ENCODE measurements at places on chromosomes 5 and 9. TPM values are rescaled to one million over a fixed set of nuclear protein-coding genes. Genes with fewer than 3 reads are reported as not detected.

GRCh38 chr9:131723632-131724031 is 16.2 kb downstream of the RAPGEF1 start:
- DNase-seq, result no peak

DNA sequence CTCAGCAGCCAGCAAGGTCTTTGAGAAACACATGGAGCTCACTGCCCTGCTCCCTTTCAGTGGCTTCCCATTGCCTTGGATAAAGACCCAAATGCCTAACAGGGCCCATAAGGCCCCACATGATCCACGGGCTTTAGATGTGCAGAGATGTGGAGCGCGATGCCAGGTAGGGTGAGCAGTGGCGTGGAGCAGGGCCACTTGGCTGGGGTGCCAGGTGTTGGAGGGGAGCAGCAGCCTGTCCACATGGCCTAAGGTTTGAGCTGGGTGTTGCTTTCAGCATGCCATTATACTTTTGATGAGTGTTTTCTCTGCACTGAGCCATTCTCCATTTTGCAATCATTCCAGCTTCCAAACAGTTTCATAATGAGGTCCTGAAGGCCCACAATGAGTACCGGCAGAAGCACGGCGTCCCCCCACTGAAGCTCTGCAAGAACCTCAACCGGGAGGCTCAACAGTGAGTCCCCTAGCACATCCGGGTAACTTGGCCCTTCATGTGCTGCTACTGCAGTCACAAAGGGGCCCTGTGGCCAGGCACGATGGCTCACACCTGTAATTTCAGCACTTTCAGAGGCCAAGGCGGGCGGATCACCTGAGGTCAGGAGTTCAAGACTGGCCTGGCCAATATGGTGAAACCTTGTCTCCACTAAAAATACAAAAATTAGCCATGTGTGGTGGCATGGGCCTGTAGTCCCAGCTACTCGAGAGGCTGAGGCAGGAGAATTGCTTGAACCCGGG is 11.1 kb downstream of the GLIPR2 start:
- DNase-seq, result no peak

GRCh38 chr5:77087484-77088261 is 588 bp upstream of the ZBED3 start:
- DNase-seq, result peak; percentile 12

DNA sequence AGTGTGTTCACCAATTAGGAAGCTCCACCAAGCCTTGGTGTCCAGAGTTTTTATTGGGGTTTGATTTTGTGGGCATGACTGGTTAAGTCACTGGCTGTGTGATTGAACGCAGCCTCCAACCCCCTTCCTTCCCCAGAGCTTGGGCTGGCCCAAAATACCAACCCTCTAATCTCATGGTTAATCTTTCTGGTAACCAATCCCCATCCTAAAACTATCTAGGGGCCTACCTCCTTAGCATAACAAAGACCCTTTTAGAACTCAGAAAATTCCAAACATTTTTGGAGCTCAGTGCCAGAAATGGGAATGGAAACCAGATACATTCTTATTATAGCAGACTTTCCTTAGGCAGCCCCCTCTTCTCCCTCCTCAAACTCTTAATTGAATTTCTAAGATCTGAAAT is 35.9 kb upstream of the HRH2 start:
- no peak for DNase-seq

DNA sequence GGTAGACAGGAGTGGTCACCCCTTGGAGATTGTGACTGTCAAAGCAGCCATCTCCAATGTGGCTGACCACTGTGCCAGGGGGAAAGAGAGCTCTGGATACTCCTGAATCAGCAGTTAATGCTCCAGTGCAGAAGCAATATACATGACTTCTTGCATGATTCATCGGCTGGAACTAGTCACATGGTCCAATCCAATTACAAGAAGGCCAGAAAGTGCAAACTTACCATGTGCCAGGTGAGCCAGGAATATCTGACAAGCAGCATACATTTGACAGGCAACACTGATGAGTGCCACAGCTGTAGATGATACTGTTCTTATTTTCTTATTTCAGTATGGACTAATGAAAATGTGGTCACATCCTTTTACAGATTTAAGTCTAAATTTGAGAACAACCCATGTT is 440.0 kb upstream of the MPDZ start:
- no peak for DNase-seq

- no peak for DNase-seq
Measured at GRCh38 chr5:101435768-101436167, 532.7 kb upstream of the ST8SIA4 start.

The F2RL2 gene
- total RNA-seq, result not detected

The C9 gene
- not detected for total RNA-seq

- DNase-seq, result no peak
Measured at GRCh38 chr5:96121364-96121763, 159.7 kb upstream of the ELL2 start.

GRCh38 chr5:18965893-18966292 is 1022.1 kb downstream of the CDH18 start:
- no peak for DNase-seq

The SH3RF2 gene
- 0.43 TPM for total RNA-seq

The PPIC gene
- total RNA-seq, result not detected

DNA sequence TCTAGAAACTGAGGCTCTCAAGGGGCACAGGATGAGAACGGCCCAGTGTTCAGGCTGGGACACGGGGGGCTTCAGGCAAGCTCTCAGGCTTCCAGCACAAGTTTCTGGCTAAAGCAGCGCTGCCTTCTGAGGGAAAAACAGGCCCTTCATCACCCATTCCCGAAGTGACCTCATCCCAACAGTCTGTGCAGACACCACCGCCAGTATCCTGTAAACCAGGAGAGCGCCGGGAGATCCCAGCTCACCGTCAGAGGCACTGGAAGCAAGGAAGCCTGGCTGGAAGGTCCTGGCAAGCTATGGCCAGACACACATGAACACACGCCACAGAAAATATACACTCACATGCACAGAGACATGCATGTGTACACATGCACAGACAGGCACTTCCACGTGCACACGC is 8.8 kb downstream of the SLC12A7 start:
- no peak for DNase-seq

DNA sequence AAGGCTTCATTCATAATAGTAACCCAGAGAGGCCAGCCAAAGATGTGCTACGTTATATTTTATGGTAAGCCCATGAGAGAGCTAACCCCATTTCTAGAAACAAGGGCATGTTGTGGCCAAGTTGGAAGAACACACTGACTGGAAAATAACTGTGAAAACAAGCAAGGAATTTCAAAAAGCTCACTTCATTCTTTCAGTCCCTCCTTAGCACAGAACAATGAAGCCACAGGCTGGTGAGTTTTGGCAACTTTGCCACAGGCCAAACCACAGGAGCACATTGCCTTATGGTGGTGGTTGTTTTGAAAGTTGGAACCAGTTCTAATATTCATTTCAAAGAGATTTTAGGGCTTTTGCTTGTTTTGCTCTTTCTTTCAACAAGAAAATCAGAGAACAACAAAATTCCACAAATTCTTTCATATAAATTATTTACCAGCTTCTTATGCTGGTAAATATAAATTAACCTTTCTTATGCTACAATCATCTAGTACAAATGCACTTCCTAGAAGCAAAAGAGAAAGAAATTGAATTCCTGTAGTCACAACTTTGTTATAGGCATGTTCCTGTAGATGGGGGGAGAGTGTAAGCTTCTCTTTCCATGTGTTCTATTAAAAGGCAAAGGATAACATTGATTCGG is 225.4 kb upstream of the RFX3 start:
- peak; percentile 11 for DNase-seq

DNA sequence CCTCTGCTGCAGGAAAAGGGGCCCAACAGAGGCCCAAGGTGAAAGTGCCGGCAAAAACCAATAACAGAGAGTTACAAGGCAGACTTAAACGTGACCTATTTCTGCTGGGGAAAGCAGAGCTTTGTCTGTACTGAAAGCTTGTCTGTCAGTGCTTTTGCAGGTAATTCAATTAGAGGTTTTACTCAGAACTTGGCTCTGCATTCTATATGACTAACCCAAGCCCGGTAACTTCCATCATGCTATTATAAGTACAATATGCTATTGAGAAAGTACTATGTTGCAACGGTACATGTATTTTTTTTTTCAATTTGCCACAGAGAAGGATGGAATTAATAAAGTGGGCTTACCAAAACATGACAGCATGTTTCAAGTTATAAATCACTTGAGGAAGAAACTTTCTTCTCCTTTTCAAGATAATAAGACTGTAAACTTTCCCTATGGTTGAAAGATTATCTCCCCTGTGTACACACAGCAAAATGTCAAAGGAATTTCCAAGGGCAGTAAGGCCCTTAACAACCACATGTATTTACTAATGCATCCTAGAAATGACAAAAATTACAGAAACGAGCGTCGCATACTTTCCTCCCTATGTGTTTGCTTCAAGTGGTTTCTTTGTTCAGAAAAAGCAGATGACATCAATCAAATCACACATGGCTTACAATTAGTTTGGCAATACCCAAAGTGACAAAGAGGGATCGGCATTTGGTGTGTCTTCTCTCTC is 282.4 kb downstream of the EFNA5 start:
- peak; percentile 6 for DNase-seq

GRCh38 chr5:134989266-134989830 is 21.6 kb downstream of the CATSPER3 start:
- DNase-seq, result no peak

GRCh38 chr9:69746859-69747560 is 12.8 kb downstream of the PTAR1 start:
- DNase-seq, result no peak

DNA sequence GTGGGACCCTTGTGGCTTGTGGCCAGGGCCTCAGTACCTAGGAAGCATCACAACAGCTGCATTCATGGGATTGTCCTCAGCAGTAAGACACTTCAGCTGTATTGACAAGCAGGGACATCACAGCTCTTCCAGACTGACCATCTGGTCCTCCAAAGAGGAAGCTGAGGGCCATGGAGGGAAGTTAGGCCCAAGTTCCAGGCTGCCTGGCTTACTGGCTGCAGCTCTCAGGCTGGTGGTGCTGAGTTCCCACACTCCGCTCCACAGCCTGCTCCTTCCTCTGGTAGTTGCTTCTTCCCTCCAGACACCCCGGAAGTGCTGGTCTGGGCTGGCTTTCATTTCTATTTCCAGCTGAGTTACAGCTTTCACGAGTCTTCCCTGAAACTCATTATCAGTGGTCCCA is 5.7 kb upstream of the STING1 start:
- DNase-seq, result no peak

DNA sequence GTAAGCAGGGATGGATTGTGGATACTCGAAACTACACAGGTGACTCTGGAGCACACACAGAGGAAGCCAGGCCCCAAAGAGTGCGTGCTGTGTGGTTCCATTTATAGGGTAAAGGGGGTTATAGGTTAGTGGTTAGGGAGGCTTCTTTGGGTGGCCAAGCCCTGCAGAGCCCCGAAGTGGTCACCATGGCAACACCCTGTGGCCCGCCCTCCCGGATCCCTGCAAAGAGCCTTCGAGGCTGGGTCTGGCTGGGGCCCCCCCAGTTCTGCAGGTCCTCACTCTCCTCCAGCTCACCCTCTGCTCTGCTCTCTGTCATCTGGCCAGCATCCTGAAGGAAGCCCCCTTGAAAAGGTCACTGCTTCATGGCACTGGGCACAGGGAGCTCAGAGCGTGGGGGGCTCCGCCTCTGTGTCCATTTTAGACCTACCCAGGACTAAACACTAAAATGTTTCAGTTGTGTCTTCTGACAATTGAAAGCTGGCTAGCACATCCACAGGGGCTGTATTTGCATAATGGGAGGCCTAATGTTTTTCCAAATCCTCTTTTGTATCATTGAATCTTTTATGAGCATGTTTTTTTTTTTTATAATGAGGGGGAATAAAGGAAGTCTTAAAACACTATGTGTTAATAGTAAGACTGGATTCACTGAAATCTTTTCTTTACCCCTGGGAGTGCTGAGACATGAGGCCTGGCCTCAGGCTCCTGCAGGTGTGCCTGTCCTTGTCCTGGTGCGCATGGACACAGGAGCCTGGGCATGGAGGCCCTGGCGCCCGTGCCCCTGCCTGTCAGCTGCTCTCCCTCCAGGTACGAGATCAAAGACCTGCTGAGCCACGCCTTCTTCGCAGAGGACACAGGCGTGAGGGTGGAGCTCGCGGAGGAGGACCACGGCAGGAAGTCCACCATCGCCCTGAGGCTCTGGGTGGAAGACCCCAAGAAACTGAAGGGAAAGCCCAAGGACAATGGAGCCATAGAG is 55.3 kb downstream of the WNK2 start:
- DNase-seq, result no peak

GRCh38 chr5:1764606-1764960 is 35.1 kb downstream of the MRPL36 start:
- peak; percentile 1 for DNase-seq

The PCDHB4 gene
- not detected for total RNA-seq

The PHF24 gene
- 0.09 TPM for total RNA-seq

DNA sequence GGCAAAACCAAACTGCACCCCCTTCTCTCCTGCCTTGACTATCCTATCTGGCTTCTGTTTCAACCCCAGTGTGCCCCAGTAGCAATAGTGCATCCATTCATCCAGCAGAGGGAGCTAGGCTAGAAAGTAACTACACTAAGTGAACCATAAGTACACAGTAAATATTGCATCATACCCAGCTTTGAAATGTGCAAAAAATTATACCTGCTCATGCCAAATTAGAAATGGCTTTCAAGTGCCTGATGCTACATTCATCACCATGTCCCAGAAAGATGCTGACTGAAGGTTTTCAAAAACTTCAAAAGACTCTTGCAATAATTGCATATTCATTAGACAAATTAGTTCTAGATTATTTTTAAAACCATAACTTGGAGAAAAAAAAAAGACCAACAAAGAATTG is 153.5 kb downstream of the PRELID2 start:
- peak; percentile 60 for DNase-seq

- peak; percentile 89 for DNase-seq
Measured at GRCh38 chr9:131667576-131667975, 72.3 kb downstream of the RAPGEF1 start.

The GGTA1 gene
- not detected for total RNA-seq

- no peak for DNase-seq
Measured at GRCh38 chr9:28329323-28329722, 756.0 kb upstream of the C9orf72 start.

The ABO gene
- total RNA-seq, result not detected

DNA sequence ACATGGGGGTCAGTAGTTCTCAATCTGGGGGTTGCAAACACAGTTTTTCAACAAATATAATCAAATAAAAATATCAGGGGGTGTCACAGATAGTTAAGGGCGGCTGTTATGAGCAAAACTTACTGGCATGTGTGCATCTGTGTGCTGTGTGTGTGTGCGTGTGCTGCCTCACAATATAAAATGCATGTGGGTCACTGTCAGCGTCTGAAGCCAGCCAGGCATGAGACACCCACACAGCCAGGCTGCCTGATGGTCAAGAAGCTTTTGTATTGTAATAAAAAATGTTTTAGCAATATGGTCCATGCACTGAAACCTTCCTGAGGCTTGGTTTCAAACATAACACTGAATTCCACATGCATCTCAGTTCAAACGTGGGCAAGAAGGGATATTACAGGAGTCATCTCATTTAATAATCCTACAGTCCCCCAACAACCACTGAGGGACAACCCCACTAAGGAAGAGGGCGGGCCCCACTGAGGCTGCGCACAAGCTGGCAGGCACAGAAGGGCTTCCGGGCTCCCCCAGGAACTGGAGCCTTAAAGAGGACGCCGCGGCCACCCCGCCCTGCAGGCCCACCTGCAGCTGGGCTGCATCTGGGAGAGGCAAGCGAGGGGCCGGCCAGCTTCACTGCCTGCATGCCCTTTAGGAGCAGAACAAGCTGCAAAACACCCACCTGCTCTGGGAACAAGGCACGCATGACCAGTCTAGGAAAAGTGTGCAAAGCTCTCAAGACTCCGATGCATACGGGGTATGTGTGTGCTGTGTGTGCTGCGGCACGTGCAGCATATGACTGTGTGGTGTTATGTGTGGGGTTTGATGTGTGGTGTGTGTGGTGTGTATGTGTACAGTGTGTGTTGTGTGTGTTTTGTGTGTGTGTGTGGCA is 14.1 kb downstream of the SEMA4D start:
- peak; percentile 79 for DNase-seq

The PAX5 gene
- 0.21 TPM for total RNA-seq
